COR-L47 (cell line): ENCODE measurements at places on chromosomes 3 and 15.

DNA sequence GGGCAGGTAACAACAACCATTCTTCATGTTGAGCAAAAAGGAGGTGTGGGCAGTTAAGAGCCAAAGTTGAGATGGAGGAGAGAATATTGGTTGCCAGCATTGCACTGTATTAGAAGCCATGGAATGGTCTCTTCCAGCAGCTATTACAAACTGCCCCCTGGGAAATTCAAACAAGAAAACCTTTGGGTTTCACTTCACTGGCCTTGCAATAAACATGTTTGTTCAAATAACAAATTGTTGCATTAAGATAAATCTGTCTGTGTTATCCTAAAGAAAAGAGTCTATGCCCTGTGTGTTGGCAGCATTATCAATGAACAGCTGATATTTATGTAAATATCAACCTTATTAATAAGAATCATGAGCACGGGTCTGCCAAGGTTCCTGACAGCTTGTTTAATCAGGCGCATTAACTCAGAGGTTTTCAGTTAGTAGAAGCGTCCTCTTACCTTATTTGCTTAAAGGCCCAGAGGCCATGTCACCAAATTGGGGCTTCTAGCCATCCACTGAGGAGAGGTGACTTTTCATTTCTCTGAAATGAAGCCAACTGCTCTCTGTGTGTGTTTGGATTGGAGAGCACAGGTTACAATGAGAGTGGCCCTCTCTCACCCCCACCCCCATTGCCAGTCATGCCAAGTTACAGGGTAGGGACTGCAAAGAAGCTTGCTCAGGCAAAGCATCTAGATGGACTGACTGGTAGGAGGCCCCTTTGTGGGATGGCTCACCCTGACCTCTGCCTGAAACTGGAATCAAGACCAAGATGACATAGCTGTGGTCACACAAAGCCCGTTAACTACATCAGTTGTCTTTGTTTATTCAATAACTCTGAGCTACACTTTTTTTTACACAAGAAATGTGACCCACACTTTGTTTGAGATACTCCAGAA is 10.5 kb downstream of the FILIP1L start:
- DNase-seq, result no peak

- DNase-seq, result peak; percentile 74
Observed at GRCh38 chr3:196518966-196519717, 4.0 kb upstream of the SMCO1 start.

DNA sequence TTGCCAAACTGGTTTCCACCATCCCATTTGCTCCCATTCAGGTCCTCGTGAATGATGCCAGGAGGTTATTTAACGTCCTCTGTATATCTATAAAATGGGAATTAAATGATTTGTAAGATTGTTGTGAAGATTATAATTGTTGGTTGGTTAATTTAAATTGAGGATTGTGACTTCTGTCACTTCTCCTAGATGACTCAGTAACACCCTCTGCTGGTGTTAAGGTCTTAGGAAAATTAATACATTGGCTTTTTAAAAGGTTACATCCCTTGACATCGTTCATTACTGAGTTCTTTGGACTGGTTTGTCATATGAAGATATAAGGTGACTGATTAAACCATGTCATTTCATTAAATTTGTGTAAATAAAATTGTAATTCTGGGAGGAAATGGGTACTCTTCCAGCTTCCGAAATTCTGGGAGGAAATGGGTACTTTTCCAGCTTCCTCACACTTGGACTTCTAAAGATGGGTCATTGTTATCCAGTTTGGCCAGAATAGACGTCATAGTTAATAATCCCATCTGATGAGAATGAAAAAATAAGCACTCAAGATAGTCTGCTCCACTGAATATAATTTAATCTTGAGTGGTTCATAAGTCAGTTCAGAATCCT is 33.3 kb upstream of the PAQR5 start:
- peak; percentile 34 for DNase-seq

DNA sequence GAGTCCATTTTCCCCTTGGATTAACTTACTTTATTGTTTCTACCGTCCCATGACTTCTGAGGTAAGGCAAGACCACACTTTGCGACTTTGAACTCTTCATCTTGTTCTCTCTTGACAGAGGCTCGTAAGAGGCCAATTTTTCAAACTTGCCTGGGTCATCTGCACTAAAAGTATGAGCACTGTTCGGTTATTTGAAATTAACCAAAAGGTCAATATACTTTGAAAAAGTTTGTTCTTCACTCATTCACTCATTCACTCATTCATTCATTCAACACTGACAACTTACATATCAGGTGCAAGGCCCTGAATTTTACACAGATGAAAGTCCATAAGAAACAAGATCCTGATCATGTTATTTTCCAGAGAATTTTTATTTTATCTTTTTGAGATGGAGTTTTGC is 57.9 kb downstream of the ATP1B3 start:
- DNase-seq, result no peak

GRCh38 chr3:175246766-175247165 is 387.6 kb downstream of the NAALADL2 start:
- no peak for DNase-seq
